ENCODE measurements at places on chromosomes 11 and 22.

- peak; percentile 31 for DNase-seq
These were observed 4.6 kb downstream of the MDK start for GRCh38 chr11:46386005-46386578.

DNA sequence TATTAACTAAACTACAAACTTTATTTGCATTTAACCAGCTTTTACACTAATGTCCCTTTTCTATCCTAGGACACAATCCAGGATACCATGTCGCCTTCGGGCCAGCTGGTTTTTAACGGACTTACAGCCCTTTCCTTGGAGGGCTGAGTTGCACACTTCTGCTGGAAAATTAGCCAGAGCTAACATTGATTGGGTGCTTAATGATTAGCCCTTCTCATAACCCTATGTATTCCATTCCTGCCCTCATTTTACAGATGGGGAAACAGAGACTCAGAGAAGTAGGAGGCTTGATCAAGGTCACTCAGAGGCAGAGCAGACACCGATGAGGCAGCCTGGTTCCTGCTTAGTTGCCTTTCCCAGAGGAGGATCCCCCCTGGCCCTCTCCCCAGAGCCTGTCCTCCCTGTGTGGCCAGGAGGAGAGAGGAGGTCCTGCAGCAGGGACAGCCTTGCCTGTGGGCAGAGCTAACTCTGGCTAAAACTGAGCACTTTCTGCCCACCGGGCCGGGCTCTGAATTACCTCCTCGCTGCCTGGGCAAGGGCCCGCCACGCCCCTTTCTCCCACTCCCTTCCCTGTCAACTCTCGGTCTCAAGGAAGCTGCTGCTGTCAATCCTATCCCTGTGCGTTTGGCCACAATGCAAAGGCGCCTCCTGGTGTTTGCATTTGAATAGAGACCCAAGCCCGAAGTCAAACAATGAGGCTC, 59.6 kb upstream of the PAX6 start:
- peak; percentile 61 for DNase-seq

DNA sequence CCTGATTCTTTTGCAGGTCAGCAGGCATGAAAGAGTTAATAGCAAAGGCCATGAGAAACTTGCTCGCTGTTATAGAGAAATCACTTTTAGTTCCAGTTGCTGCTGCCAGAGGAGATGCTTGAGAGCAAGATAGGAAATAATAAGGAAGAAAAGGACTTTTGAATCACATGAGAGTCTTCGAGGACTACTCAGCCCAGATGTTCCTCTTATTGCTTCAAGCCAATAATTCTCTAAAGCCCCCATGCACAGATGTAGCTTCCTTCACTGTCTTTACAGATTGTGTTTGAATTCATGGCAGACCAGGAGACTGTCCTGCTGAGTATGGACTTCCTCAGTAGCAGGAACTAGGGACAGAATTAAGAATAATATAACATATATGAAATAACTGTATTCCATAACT, 50.1 kb upstream of the OLFML1 start:
- no peak for DNase-seq

DNA sequence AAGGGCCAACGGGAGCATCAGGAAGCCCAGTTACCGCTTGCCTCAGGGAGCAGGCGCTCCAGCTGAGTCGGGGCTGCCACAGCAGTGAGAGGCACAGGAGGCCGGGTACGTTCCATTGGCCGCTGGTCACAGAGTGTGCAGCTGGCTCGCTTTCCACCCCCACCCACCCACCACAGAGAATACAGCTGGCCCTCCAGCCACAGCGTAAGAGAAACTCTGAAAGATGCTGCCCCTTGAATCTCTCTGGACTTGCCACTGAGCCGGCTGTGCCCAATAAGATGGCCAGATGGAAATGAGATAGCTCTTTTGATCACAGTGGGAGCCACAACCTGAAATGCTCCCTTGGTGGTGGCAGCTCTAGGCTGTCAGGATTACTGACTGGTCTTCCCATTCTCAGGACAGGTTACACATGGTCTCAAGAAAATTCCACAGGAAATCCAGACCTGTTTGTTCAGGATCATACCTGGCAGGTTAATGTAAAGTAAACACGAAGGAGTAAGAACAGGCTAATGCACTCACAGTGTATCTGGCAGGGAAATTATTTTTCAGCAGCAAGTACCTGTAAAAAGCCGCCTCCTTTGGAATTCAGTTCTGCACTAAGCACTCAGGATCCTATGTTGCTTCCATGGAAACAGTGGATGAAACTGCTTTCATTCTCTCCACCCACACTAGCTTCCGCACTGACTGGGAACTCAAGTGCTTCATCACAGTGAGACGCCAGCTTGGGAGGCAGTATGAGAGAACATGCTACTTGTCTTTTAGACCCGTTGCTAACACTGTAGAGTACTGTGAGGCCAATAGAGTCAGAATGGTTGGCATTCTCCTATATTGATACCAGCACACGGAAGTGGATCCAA, 16.5 kb downstream of the SIAE start:
- no peak for DNase-seq

- no peak for DNase-seq
These were observed 35.1 kb upstream of the FJX1 start for GRCh38 chr11:35583126-35583525.
